ENCODE measurements at places on chromosomes 1 and 21.

DNA sequence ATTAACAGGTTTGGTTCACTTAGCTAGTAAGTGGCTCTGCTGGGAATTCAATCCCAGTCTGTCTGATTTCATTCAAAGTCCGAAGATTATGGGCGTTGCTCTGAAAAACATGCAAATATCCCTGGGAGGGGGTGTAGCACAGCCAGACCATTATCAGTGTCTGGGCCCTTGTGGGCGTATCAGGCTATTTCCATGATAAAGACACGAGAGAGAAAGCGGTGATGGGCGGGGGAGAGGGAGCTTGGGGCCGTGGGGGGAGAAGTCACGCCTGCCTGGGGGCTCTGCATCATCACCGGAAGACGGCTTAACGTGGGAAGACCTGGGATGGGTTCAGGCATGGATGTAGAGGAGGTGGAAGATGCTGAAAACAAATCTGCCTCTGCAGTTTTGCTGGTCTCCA is 25.8 kb downstream of the IL6R start:
- DNase-seq, result no peak

DNA sequence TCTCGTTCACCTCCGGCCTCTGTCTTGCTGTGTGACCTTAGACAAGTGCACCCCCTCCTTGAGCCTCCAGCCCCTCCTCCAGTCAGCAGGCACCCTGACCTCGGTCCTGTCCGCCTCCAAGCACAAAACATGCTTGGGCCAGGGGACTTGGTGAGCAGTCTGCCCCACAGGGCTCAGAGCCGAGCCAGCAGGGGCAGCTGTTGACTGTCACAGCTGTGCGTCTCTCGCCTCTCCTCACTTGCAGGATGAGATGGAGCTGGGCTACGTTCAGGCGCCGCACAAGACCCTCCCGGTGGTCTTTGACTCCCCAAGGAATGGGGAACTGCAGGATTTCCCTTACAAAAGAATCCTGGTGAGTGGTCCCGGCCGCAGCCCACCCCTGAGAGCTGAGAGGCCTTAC is 24.2 kb downstream of the PADI3 start:
- no peak for DNase-seq

DNA sequence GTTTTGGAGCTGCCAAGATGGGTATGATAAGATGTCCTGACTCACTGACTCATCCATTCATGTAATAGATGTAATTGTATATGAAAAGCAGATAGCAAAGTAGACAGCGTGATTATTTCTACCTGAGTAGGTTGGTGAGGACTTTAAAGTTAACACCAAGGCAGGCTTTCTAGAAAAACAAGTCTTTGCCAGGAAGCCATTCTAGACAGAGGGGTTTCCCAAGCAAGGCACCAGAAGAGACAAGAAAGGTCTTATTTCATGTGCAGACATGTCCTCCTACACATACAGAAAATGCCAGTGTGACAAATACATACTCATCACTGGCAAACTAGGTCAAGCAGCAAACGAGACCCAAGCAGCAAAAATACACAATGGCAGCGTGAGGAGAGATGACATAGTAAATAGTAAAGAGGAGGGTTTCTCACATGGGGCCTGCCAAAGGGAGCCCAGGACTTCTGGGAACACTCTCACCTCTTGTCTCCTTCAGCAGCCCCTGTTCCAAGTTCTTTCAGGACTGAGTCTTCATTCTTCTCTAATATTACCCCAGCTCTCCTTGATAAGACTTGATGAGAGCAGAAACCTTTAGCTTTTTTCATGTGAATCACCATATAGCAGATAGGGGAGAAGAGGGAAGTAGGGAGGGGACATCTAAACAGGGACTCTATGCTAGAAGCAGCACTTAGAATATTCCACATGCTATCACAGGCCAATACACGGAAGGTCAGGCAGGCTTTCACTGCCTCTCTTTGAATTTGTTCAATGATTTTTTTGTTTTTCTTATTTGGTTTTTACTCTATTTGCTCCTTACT is 114.6 kb upstream of the ATP1B1 start:
- DNase-seq, result no peak

DNA sequence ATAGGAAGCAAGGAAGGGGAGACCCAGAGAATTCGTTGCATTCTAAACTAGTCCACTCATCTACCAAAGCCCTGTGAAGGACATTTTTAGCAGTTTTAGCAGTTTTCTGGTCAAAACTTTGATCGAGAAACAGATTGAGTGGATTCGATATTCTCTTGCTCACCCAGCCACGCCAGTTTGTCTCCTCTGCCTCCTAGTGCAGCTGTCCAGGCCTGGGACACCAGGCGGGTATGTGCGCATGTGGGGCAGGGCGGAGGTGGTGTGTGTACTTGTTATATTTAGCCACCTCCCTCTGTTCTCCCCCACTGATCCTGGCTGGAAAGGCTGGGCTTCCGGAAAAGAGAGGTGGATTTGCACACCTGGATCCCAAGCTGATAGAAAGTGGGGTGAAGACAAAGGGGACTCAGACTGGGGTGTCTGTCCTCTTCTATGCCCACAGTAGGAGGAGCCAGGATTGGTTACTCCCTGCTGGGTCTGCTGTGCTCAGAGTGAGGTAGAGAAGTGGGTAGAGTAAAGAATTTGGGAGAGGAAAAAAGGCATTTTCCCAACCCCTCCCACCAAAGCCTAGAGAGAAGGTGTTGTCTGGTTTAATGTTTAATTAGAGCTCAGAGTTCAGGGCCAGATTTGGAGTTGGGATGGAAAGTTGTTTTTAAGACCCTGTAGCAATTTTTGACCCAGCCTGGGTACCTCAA is 3.8 kb downstream of the LMNA start:
- DNase-seq, result no peak

DNA sequence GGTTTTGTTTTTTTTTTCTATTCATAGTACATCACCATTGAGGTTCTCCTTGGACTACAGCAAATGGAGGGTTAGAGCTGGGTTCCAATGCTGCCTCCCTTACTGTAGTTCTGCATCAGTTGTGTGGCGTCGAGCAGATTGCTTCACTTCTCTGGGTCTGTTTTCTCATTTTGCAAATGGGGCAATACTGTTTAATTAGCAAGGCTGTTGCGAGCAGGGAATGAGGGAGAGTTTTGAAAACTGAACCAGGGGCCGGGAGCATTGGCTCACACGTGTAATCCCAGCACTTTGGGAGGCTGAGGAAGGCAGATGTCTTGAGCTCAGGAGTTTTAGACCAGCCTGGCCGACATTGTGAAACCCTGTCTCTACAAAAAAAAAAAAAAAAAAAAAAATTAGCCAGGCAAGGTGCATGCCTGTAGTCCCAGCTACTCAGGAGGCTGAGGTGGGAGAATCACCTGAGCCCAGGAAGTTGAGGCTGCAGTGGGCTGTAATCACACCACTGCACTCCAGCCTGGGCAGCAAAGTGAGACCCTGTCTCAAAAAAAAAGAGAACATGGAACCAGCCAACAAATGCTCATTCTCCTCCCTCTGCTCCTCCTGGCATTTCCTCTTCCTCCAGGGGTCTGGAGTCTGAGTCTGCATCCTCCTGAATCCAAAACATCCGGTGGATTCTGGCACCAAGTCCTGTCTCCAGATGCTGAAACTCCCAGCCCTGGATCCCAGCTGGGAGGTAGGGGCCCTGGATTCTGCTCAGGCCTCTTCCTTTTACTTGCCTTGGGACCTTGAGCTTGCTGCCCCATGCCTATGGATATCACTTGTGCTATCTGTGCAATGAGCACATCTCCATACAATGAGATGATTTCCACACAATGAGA is 3.7 kb upstream of the PLOD1 start:
- no peak for DNase-seq

DNA sequence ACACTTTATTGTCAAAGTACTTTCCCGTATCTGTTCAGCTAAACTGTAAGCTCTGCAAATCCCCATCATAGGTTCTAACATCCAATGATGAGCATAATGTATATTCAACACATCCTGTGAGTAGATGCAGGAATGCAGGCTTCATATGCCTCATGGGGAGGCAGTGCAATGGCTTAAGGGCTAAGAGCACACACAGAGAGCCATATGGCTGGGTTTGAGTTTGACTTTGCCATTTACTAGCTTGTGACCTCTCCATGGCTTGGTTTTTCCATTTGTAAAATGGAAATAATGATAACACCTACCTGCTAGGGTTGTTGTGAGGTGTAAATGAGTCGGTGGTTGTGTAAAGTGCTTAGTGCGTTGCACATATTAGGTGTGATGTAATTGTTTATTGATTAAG is 13.4 kb downstream of the RCSD1 start:
- DNase-seq, result no peak

DNA sequence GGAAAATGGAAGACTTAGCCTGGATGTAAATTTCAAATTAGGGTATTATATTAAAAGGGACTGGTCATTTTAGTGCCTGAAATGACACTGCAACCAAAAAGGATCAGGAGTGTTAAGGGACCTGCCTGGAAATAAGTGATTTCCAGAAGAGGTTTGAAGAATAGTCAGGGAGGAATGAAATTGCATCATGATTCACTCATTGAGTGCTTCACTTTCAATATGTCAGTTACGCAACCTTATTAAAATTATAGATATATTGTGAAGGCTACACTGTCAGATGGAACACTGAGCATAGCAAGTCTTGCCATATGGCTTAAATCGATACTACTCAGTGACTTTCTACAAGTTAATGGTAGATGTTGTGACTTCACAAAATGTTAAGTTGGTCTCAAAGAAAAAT is 275.2 kb upstream of the DPYD start:
- no peak for DNase-seq

DNA sequence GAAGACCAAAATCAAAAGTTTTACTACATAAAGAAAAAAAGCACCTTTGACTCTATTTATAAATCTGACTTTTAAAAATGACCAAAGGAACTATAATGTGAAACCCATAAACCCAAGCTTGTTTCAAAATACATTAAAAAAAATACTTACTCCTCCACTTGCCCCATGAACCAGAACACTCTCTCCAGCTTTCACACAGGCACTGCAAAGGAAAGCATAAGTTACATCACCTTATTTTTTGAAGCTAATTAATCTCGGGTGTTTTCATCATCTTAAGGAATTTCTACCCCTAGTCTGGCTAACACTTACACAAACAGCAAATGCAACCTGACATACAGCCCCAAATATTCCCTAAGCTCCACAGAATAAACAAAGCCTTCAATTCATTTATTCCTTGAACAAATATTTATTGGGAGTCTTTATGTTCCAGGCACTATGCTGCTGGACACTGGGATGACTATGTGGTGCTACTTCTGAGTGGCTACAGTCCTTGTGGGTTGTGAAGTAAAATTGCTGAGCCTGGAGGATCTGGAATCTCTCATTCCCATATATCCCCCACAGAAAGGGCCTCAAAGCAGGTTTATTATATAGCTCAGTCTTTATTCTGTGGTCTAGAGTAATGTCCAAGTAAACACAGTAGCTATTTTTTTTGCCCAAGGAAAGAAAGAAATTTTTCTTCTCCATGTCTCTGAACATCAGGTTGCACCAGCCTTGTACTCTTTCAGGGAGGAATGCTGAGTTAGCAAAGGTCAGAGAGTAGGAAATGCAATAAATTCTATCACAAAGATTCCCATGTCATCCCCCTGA is 18.2 kb downstream of the CRYZ start:
- no peak for DNase-seq

DNA sequence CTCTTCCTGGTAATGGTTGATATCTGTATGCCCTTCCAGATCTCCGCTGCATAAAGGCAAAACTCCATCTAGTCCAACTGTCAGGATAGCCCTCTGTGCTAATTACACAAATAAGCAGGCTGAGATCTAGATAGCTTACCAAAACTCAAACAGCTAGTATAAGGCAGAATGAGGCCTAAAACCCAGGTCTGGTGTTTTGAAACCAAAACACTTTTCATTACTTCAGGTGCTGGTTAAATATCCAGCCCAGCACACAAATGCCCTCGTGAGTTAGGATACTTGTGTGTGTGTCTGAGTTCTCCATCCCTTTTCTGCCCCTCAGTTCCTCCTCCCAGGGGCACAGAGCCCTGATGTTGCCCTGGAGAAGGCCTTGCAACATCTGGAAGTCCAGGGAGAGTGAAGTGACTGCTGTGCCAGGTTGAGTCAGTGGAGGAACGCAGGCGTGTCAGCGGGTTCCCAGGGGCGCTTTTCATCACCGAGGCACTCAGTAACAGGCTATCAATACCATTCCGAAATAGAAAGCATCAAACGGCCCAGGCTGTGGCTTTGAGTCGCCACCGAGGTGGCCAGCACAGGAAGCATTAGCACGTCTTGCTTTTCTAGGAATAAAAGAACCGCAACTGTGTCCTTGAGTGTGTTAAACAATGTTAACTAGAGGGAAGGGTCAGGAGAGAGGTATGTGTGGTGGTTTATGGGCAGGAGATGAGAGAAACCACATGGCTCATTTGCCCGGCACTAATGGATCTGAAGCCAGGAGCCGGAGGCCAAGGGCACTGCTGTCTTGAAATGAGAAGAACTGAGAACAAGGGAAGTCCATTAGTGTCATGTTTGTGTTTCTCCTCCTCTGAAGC is 90.7 kb upstream of the WLS start:
- DNase-seq, result no peak

DNA sequence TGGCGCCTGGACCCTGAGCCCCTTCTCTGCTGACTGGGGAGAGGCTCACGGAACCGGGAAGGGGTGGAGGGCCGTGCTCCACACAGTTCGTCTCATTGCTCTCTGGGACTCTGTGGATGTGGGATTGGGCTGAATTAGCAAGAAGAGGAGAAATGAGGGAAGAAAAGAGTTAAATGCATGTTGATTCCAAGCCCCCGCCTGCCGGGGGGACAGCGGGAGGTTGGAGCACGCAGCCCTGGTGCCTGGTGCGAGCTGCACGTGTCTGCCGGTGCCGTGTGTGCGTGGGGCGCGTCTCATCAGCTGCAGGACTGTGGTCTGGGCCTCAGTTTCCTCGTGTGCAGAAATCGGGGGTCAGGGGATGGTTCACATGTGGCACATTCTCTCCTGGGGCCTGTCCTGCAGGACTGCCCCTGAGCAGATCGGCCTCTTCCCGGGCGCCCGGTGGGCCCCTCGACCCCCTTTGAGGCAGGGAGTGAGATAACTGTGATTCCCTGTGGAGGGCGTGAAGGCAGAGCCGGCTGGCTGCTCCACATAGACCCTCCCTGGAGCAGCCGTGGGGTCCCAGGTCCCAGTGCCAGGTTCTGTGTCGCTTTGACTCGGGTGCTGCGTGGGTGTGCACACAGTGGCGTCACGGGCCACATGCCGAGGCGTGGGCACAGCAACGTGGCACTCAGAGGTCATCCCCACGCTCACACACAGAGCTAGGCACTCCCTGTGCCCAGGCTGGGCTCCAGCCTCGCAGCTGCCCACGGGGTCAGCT is 11.4 kb downstream of the SAMD11 start:
- DNase-seq, result no peak

- no peak for DNase-seq
Measured at GRCh38 chr1:184116287-184116686, 64.8 kb downstream of the TSEN15 start.

GRCh38 chr1:61121631-61122030 is 39.3 kb downstream of the NFIA start:
- no peak for DNase-seq

GRCh38 chr1:97593192-97593591 is 327.6 kb downstream of the DPYD start:
- no peak for DNase-seq

GRCh38 chr1:27133991-27134390 is 20.9 kb downstream of the SLC9A1 start:
- no peak for DNase-seq

Data from T-helper 17 cell (primary cell).